Stimulated activated CD8-positive, alpha-beta memory T cell treated with anti-CD3 and anti-CD28 coated beads, Interleukin-7, amount 100 ng/mL, for 48 hours (primary cell): ENCODE measurements at places on chromosomes 3 and 15.

DNA sequence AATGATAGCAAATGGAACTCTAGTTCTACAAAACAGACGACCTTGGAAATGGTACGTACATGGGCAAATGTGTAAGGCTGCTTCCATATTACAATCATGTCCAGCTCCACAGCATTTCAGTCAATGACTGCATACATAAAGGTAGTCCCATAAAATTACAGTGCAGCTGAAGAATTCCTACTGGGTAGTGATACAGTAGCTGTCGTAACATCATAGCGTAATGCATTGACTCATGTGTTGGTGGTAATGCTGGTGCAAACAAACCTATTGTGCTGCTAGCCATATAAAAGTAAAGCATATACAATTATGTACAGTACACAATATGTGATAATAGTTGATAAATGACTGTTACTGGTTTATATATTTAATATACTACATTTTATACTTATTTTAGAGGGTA is 18.5 kb downstream of the TTC23 start:
- DNase-seq: no peak

- no peak for DNase-seq
These were observed 387 bp downstream of the GNB4 start for GRCh38 chr3:179450901-179451264.

GRCh38 chr15:90597577-90597976 is 67.9 kb downstream of the CRTC3 start:
- no peak for DNase-seq

GRCh38 chr15:90774731-90775514 is 57.8 kb downstream of the BLM start:
- no peak for DNase-seq

- no peak for DNase-seq
These were observed 478.3 kb upstream of the PPP2R3A start for GRCh38 chr3:135487261-135487660.
